Neural progenitor cell (in vitro differentiated cells): ENCODE measurements at places on chromosomes 11 and 22. TPM values are rescaled to one million over a fixed set of nuclear protein-coding genes. Genes with fewer than 3 reads are reported as not detected.

Gene OOSP3
- not detected in 2 replicates for total RNA-seq

GRCh38 chr22:44456661-44457412 is 41.2 kb downstream of the RTL6 start:
- DNase-seq, result no peak

GRCh38 chr11:120547316-120547715 is 35.8 kb downstream of the GRIK4 start:
- DNase-seq, result no peak

Gene TMPRSS5
- total RNA-seq, result 0.74 TPM in 1 of 2 replicates, not detected in the other

- no peak for DNase-seq
These were observed 17.4 kb upstream of the CTSC start for GRCh38 chr11:88354912-88355311.

- no peak for DNase-seq
These were observed 31.2 kb downstream of the KCNJ1 start for GRCh38 chr11:128835741-128836430.

- no peak for DNase-seq
These were observed 53.7 kb downstream of the THAP12 start for GRCh38 chr11:76327202-76327601.
